ENCODE measurements at places on chromosomes 1 and 21. TPM values are rescaled to one million over a fixed set of nuclear protein-coding genes. Genes with fewer than 3 reads are reported as not detected.

DNA sequence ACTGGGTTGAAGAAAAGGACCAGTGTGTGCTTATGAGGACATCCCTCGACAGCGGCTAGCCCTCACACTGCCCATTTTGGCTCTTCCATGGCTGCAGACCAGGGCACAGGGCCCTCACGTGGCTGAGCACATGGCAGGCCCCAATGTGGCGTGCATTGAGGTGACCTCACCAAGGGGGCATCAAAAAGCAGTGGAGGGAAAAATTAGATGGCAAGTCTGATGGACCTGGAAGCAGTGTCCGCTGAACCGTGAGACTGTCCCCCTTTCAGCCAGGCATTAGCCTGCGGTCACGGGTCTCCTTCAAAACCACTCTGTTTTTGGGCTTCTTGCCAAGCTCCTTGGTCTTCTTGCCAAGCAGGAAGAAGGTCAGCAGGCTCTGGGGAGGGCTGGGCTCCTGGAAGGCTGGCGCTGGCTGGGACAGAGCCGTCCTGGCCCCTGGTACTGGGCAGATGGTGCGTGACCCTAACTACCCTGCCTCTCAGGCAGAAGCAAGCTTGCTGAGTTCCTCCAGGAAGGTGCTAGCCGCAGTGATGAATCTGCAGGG, 30.8 kb downstream of the TRIM67 start:
- DNase-seq: peak; percentile 71

DNA sequence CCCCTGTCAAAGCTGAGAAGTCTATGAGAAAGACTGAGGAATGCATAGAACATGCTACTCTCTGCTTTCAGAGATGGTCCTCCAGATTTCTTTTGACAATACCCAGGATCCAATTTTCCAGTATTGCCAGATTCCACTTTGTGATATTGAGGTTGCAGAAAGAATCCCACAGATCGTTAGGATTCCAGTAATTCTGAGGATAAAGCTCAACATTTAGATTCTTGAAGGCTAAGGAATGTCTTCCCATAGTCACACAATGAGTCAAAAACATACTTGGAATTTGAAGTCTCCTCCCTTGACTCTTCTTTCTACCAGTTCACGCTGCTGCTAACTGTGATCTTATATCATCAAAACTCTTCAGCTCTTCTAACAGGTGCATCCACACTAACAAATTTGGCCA, 57.1 kb downstream of the TNFSF18 start:
- no peak for DNase-seq

DNA sequence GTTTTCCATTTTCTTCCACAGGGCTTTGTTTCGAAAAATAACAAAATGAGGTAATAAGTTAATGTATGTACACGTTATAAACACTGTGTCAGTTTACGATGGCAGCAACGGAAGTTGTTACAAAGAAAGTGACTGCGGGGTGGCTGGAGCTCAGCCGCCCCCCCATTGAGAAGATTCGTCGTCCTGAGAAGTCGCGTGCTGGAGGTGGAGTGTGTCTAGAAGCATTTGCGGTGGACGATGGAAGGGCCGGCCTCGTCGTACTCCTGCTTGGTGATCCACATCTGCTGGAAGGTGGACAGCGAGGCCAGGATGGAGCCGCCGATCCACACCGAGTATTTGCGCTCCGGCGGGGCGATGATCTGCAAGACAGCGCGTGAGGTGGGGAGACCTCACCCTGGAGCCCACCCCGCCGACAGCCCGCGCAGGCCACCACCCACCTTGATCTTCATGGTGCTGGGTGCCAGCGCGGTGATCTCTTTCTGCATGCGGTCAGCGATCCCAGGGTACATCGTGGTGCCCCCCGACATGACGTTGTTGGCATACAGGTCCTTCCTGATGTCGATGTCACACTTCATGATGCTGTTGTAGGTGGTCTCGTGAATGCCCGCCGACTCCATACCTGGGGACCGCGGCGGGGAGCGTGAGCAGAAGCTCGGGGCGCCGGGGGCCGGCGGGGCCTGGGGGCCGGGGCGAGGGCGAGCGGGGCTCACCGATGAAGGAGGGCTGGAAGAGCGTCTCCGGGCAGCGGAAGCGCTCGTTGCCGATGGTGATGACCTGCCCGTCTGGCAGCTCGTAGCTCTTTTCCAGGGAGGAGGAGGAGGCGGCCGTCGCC, 2.4 kb downstream of the ACTA1 start:
- DNase-seq: no peak

The SPATA21 gene
- total RNA-seq: not detected

- no peak for DNase-seq
These were observed 479.4 kb downstream of the OMA1 start for GRCh38 chr1:58067082-58067481.

GRCh38 chr1:213720032-213720431, 267.7 kb upstream of the PROX1 start:
- no peak for DNase-seq

The MMEL1 gene
- total RNA-seq: 18.1 TPM
